ENCODE measurements at places on chromosomes 7 and 10. TPM values are rescaled to one million over a fixed set of nuclear protein-coding genes. Genes with fewer than 3 reads are reported as not detected.

DNA sequence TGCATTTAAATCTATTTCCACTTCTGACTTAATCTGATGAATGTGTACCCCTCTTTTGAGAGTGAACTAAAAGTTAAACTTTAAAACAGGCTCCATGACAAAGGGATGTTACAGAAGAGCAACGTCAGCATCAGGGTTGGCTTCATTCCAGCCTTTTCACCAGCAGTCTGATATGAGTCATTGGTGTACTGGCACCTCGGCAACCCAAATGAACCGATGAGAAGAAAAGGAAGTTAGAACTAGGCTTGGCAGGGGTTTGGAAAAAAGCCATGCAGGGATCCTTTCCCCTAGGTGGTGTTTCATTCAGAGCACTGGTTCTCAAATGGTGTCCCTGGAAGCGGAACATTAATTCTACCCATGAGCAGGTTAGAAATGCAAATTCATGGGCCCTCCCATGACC is 53.6 kb downstream of the SEC61G start:
- no peak for DNase-seq

DNA sequence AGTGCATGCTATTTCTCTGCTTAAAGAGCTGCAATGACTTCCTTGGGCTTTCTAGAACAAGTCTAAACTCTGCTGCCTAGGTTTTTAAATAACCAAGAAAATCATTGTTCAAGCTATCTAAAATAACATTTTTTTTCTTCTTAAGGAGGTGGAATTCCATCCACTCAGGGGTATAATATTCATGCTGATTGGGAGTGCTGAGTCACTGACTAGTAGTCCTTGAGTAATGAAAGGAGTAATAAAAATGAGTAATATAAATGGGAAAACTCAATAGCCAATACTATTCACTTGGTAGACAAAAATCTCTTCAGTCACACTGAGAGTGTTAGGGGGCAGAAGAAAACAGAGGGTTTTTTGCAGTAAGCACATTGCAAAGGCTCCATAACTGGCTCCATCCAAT is 72.0 kb downstream of the GFRA1 start:
- no peak for DNase-seq

DNA sequence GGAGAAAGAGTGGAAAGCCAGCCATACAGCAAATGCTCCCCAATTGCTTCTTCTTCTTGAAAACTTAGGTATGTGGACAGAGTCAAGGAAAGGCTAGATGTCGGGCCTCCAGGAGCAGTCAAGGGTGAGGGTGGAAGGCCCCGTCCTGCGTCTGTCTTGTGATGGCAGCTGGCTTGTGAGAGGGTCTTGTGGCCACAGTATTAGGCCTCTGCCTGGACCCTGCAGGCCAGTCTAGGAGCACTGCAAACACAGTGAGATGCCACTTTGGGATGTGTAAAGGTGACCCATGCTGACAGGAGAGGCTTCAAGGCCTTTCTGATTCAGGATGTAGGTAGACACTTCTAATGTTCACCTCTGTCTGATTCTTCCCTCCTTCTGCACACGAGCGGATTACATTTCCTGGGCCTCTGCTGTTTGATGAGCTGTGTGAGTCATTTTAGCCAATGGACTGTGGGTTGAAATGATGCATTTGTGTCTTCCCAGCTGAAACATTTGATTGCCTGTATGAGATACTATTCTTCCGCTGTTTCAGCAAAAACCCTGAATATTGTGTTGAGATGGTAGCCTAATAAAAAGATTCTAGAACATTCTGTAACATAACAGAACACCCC is 135.4 kb downstream of the EMX2 start:
- DNase-seq = no peak

DNA sequence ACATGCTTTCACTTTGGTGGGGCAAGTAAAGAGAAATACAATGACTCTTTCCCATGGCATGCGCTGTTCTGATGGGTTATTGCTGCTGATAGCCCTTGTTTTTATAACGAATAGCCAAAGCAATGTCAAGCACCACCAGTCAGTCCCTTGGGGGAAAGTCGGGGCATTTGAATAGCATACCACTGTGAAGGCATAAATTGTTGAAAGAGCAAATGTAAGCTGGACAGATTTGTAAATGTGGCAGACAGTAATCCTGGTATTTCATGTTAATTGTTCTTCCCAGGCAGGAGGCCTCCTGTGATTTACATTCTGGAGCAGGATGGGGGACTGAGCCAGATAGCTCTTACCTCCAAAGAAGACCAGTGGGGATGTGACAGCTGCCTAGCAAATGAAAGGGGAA is 293.3 kb downstream of the ADRA2A start:
- no peak for DNase-seq

DNA sequence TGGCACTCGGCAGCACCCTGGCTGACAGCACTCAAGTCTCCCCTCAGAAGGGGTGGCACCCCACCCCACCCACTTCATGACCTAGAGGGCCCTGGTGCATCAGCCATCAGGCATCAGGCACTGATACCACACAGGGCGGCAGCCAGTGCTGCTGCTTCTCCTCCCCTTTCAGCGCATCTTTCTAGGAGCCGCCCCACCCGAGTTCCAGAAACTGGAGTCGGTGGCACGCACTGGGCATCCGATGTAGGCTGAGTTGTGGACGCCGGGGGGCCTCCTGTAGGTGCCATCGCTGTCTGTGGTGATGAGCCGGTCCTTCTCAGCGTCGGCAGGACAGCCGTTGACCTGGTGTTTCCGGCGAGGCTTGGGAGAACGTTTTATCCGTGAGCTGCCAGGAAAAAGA is 69.7 kb upstream of the ATP6V0A4 start:
- no peak for DNase-seq

- DNase-seq = no peak
Measured at GRCh38 chr7:25857376-25858067, 294.5 kb upstream of the NFE2L3 start.

GRCh38 chr10:90658791-90659190 is 199.0 kb downstream of the HTR7 start:
- DNase-seq = no peak

DNA sequence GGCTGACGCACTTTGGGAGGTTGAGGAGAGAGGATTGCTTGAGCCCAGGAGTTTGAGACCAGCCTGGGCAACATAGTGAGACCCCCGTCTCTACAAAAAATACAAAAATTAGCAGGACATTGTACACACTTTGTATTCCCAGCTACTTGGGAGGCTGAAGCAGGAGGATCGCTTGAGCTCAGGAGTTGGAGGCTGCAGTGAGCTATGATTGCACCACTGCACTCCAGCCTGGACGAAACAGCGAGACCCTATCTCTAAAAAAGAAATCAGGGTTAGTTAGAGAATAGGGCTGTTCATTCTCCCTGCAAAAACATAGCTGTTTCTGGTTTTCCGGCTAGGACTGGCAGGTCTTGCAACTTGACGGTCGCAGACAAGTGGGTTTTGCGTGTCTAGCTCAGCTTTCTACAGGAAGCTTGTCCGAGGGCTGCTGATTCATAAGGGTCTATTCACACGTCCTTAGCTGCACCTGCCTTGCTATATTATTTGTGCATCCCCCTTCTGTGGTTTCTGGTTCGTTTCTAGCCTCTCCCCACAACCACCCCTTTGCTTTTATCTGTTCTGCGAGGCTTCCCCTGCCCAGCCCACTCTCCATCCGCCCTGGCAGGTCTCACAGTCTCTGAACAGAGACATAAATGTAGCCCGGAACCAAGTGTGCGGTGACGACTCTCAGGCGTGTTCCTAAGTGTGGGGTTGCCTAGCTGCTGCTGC is 10.7 kb downstream of the AMZ1 start:
- peak; percentile 79 for DNase-seq

GRCh38 chr10:83562381-83562780 is 576.9 kb upstream of the GHITM start:
- no peak for DNase-seq

DNA sequence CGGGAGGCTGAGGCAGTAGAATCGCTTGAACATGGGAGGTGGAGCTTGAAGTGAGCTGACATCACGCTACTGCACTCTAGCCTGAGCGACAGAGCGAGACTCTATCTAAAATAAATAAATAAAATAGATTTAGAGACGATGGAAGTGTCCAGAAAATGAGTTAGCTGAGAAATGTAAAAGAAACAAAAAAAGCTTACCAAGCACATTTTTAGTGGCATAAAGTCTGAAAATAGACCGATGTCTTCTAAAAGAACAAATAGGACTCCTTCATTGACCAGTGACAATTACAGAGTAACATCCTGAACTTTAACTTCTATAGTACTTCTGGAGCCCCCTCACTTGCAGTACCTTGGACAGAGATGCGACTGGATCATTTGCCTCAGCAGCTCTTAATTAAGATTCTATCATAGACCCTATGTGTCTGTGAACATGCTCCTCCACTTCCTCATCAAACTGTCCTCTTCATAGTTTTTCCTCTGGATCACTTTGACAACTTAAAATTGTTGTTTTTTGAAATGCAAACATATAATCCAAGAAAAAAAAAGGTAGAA is 25.2 kb upstream of the SRPK2 start:
- DNase-seq = no peak

- DNase-seq = peak; percentile 53
Measured at GRCh38 chr7:14691597-14692203, 210.9 kb downstream of the DGKB start.

DNA sequence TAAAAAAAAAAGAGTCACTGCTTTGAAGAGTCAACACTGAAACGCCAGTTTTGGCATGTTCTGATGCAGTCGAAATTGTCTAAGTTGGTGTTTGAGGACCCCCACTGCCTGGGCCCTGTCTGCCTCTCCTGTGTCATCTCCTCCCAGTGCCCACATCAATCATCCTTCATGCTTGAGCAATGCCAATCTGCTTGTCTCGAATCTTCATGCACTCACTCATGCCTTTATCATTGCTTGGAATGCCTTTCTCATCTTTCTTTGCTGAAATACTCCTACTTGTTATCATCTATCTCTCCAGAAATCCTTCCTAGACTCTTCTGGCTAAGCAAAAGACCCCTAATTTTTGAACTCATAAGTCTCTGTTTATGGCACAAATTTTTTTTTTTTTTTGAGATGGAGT is 42.1 kb upstream of the PLPP4 start:
- DNase-seq = no peak

DNA sequence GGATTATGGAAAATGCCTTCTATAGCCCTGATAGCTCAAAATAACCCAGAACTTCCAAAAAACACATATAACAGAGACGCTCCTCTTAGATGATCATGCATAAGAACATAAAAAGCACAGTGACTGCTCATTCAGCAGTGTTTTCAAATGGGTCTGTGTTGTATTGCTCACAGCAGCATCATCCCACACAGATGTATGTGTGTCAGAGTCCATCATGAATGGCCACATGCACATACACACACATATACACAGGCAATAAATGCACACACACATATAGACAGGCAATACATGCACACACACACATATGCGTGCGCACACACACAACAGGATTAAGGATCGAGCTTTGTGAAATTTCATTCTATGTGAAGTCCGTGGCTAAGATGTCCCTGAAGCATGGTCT is 26.1 kb downstream of the TMEM273 start:
- no peak for DNase-seq

GRCh38 chr7:16399916-16400892 is 21.1 kb downstream of the CRPPA start:
- no peak for DNase-seq

DNA sequence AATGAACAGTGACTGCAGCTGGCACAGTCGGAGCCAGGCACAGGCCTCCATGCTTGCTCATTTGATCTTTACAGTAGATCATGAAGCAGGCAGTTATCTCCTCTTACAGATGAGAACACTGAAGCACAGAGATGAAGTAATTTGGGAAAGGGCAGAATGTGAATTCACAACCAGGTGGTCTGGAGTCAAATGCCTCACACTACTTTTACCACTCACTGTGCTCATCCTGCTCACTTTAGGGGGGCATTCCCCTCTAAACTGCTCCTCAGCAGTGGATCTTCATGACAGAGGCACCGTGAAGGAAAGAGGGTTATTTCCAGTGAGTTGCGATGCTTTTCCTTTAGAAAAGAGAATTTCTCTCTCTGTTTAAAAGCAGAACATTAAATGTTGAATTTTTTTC is 15.1 kb downstream of the SNX10 start:
- no peak for DNase-seq

DNA sequence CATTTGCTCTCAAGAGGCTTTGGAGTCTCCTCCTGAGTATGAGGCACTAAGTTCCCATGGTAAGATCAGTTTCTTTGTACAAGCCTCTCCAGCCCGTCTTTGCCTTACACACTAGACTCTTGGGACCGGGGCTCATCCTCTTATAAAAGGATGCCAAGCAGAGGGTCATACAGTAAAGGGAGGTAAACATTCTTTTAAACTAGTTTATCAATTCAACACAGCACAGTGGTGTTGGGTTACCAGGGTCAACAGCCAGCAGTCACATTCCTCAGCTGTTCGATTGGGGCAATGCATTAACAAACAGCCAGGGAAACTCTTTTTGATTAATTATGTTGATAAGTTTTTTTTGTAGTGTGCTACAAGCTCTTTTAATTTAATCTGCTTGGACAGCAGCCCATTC is 37.8 kb downstream of the HHEX start:
- DNase-seq = no peak

DNA sequence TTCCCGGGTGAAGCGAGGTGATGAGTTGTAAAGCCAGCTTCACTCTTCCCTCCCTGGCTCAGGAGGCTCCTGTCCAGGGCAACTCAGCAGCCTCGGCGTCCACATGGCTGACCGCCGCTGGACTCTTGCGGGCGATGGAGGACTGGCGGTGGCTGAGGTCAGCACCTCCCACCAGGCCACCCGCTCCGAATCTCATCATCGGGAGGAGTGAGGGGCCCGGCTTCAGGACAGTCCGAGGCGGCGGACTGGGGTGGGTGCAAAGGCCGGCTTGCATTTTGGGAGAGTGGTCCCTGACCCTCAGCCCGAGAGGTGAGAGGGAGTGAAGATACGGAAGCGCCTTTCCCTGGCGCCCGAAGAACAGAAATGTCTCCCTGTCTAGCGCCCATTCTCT is 759 bp downstream of the DNAJB12 start:
- no peak for DNase-seq

DNA sequence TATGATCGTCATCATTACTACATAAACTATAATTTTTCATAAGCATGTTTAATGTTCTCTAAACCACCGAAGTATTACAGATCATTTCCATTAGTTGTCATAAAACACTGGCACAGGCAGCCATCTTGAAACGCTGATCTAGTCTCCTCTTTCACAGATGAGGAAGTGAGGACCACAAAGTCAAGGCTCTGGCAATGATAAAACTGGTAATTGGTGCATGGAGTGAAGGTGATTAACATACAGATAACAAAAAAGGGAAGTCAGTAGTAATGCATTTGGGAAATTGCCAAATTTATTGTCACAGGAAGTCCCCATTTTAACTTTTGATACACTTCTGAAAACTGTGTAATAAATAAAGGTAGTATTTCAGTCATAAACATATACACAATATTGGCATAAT is 49.3 kb downstream of the FBXL13 start:
- DNase-seq = no peak

- DNase-seq = peak; percentile 32
Measured at GRCh38 chr10:73647211-73647874, 6.1 kb upstream of the MYOZ1 start.

- no peak for DNase-seq
Measured at GRCh38 chr7:2792235-2792634, 51.9 kb downstream of the GNA12 start.

Gene GPNMB
- total RNA-seq = 0.43 TPM

Gene TMEM72
- not detected for total RNA-seq

Gene PFKP
- 176 TPM for total RNA-seq

Gene KCNMA1
- not detected for total RNA-seq

Gene GALNT17
- not detected for total RNA-seq

Gene DOCK4
- 0.36 TPM for total RNA-seq

Gene CYP2W1
- not detected for total RNA-seq

Gene KCNIP2
- 1.8 TPM for total RNA-seq

Measured in activated CD4-positive, alpha-beta memory T cell treated with anti-CD3 and anti-CD28 coated beads for 36 hours (primary cell).